ENCODE measurements at places on chromosomes 2 and 18. TPM values are rescaled to one million over a fixed set of nuclear protein-coding genes. Genes with fewer than 3 reads are reported as not detected.

MRO gene
- not detected for total RNA-seq

FZD7 gene
- 19.0 TPM for total RNA-seq

POTEJ gene
- total RNA-seq: not detected

ABCG5 gene
- total RNA-seq: not detected

EVX2 gene
- 0.76 TPM for total RNA-seq

Measured in glutamatergic neuron (in vitro differentiated cells).